ENCODE measurements at places on chromosomes 4 and X.

GRCh38 chr4:119626420-119626819 lies 2.2 kb downstream of the PDE5A start:
- no peak for DNase-seq

DNA sequence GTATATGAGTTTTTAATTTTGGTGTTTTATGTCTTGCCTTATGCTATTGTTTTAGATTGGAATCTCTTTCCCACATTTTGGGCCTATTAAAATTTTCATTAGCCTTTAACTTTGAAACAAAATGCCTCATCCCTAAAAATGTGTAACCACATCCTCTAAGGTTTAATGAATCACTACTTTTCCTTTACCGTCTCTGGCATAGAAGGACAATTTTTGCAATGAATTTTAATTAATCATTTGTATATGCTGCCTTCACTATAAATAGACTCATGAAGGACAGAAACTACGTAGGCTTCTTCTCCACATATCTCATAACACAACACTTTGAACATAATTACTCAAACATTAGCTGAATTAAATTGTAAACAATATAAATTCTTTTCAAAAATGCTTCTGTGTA lies 421.5 kb downstream of the NLGN4X start:
- DNase-seq = no peak

DNA sequence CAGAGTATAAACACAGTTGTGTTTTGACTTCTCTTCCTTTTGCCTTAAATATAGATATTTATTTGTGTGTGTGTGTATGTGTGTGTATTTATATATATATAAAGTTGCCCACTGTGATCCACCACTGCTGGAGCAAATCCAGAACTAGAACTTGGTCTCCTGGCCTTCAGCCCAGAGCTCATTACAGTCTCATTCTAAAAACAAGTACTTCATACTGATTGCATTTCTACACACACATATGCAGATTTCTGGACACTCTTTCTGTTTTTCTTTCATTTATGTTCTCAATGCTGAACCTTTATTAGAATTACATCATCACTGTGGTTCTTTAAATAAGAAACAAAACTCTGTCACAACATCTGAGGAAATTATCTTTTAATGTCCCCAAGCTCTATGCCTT lies 381 bp downstream of the TXK start:
- DNase-seq = no peak

DNA sequence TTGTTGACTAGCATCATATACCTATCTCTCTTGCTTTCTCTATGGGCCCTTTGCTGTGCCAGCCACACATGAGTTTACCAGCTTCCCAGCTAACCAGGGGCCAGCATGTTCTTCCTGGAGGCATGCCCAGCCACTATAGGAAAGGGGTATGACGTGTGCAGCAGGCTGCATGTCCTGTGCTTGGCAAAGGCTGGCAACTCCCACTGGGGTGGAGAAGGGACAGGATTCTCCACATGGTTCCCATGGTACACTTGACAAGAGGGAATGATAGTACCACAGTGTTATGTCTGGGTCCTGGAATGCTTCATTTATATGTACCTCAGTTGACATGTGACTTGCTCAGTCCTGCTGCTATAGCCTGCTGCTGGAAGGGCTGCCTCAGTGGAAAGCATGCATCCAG lies 78.8 kb downstream of the TMEM164 start:
- DNase-seq = no peak

DNA sequence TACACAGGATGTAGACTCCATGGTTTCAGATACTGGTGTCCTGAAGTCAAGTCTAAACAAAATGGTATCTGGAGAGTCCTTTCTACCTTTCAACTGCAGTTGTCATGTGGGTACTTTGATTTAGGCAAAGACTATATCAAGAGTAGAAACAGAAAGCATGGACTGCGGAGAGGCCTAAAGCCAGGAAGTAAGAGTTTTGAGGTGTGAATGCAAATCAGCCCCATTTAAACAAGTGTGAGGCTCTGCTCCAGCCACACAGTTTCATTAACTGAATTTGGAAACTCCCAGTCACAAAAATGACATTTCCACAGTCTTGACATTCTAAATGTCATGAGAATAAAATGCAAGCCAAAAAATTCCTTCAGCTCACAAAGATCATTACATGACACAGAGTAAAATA lies 87.2 kb upstream of the MCF2 start:
- no peak for DNase-seq

GRCh38 chr4:166493924-166494345 lies 620.9 kb downstream of the TLL1 start:
- no peak for DNase-seq

GRCh38 chr4:54882616-54883015 lies 224.9 kb downstream of the KIT start:
- DNase-seq = no peak

- no peak for DNase-seq
Measured at GRCh38 chrX:74465424-74465823, 44.1 kb downstream of the SLC16A2 start.

DNA sequence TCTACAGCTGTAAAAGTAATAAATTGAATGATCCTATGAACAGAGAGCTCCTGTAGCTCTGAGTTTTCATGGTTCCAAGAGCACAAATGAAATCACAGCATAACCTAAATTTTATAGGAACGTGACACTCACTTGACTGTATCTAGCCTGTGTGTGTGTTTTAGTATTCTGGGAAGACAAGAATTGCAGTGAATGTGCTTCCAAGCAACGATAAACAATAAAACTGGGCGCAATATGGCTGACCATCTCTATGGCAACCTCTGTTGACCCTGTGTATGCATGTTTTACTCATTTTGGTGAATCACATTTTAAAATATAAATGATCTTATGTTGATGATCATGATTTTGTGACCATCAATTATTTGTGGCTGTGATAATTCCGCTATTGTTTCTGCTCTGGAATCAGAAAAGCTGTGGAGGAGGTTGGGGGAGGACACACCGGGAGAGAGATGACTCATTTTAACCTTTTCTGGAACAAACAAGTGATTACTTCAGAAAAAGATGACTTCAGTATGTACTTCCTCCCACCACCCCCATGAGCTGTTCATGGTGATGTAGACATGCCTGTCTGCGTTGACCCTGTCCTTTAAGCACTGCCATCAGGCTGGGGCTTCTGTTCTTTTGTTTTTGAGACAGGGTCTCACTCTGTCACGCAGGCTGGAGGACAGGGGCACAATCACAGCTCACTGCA lies 31.8 kb downstream of the USP11 start:
- no peak for DNase-seq

DNA sequence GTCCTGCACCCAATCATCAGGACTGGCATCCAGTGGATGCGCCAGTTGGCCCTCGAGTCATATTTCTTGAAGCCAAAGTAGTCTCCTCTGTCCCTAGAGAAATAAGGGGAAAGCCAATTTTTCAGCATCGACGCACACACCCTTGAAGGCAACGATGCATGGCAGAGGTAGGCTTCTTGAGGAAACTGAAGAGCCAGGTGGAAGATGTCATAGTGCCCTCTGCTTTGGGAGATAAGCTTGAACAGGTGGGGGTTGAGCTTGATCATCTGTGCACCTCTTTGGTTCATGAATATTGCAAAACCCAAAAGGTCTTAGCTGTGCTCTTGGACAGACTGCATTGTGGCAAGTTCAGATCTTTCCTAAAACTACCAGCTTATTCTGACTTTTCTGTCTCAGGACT lies 34.6 kb upstream of the WDR1 start:
- no peak for DNase-seq

DNA sequence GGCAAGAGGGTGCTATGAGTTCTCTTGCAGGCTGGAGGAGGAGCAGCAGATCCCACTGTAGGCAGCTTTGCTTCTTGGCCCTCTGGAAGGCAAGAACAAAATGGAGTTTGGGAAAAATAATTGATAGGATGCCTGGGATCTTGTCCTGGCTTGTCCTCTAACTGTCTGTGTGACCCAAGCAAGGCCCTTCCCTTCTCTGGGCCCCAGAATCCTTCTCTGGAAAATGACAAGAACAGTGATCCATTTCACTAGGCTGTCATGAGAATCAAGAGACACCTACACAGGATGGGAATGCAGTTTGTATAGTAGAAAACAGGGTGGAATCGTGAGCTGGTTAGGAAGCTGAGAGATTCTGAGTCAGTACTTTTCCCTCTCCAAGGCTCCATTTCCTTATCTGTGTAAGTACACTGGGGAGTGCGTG lies 133.3 kb downstream of the PJA1 start:
- no peak for DNase-seq

GRCh38 chrX:77441033-77441432 lies 6.2 kb upstream of the FGF16 start:
- DNase-seq = no peak

DNA sequence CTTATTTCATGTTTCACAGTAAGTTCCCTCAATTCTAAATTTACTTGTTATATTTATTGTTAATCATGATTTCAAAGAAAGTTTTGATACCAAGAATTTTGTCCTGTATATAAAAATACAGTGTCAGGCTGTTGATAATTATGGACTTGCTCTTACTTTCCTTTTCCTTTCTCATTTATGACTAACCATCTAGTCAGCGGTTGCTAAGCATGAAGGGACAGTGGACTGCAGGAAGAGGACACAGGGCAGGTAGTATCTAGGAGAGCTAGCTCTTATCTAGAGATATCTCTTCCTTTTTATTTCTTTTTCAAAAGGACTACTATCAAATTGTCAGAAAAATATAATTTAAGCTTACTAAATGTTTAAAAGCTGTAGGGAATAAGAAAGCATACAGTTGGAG lies 1.6 kb downstream of the OPRPN start:
- DNase-seq = no peak

GRCh38 chrX:72576141-72576894 lies 3.7 kb upstream of the HDAC8 start:
- DNase-seq = no peak

DNA sequence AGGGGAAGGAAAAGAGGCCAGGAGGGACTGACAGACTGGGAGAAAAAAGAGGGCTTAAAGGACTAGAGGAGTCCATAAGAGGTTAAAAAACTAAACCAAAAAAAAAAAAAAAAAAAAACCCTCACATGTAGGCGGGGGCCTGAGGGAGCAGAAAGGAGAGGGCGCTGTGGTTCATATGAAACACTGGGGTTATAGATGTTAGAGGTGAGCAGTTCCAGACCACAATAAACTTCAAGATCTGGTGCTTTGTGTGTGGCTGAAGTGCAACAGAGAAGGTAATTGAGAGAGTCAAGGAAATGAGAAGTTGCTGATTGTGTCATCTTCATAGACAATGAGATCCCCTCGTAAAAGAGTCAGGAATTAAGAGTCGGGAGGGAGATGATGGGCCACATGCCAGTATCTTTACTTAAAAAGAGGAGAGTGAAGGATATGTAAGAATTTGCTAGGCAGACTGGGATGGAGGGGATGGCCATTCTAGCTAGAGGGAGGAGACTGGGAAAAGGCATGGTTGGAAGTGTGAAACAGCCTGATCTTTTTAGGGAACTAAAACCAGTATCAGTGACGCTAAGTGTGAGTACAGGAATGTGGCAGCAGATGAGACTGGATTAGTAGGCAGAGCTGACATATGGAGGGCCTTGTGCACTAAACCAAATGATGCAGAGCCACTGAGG lies 18.4 kb upstream of the OGT start:
- no peak for DNase-seq

DNA sequence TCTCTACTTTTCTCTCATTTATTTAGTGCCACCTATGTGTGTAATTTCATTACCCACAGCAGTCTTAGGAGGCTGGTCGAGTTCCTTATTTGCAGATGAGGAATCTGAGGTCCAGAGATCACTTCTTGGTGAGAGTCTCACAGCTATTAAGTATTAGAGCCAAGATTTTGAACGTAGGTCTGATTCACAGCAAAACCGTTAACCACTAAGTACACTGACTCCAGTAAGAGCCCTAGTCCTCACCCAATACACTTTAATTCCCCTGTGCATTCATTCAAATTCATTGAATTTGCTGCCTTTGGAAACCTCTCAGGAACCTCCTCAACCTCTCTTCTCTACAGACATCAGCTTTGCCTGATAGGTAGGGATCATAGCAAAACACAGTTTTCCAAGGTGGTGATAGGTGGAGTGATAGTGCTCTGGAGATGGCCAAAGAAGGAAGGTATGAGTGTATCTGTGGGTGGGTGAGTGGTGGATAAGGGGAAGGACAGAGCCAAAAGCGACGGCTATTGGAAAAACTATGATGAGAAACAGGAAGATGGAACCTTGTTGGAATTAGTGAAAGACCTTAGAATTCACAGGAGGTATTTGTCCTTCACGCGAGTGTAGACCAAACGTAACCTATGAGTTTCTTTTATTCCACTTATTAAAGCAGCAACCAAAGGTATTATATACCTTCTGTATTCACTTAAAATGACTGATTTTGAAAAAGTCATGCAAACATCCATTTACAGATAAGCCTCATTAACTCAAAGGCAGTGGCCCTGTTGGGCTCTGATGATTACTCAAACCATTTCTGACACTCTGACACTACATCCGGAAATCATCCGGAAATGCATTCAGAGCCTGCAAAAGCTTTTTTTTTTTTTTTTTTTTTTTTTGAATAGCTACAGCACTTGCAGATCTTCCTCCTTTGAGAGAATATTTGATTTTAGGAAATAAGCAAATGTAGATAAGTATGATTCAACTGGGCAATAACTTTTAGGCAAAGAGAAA lies 6.3 kb downstream of the FMR1 start:
- no peak for DNase-seq

- DNase-seq = no peak
Measured at GRCh38 chr4:99468889-99469288, 33.7 kb upstream of the ADH7 start.

DNA sequence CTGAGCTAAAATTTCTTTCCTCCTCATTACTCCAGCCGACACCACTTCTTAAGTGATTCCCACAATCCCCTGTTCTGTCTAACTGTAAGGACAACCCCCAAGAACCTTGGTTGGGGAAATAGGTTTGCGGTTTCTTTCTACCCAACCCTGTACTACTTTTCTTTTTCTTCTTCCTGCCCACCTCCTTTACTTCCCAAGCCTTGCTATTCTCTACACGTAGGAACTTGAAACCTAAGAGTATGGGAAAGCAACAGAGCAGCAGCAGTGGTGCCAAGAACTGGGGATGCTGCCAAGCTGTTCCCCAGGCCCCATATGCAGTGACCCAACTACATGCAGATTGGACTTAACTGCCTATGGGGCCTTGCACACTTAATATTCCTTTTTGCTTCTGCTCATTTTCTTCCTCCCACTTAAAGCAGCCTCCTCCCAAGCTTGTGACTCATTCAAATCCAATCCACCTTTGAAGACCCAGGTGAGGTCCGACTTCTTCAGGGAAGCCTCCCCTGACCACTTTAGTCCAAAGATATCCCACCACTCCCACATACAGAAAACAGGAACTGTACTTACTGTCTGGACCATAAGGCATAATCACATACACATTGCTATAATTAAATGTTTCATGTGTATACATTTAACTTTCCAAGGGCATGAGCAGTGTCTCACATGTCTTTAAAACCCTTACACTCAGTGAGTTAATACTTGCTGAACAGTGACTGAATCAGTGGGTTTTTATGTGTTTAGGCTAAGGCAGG lies 1.7 kb downstream of the FAM120C start:
- DNase-seq = no peak

DNA sequence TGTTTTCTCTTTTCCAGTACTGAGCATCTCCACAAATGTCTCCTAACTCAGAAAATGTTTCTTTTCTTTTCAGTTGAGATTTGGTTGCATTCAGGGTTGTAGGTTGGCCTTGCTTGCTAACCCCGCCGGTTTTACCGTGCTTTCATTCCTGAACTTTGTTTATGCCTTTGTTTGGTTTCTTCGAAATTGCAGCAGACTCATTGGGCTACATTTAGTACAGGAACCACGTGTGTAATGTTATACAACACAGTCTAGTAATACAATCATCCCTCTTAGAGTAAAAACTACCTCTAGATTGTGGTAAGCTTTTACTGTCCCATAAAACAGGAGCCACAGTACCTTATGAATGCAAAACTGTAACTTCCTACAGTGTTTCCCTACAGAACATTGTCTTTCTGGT lies 57.9 kb downstream of the CCKAR start:
- DNase-seq = no peak

GRCh38 chr4:21699446-21699845 lies 249.1 kb downstream of the KCNIP4 start:
- no peak for DNase-seq
